ENCODE measurements at places on chromosomes 3 and 15.
A peak's percentile ranks its signal among the peaks of the same experiment; 100 is the strongest.

DNA sequence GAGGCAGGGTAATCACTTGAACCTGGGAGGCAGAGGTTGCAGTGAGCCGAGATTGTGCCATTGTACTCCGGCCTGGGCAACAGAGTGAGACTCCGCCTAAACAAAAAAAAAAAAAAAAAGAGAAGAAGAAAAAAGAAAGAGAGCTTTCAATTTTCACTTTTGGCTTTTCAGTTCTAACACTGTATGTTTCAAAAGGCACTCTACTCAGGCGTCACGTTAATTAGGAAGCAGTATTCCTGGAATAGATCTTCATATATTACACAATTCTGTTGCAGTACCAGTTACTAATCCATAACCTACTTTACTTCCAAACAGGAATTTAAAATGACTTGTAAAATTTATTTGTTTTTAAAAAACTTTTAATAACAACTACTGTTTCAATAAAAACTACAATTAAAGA lies 131.7 kb upstream of the PLXND1 start:
- no peaks in the 10 kb centered on the region for H3K27me3 ChIP-seq
- no peak overlapping the region for H3K27ac ChIP-seq
- H3K36me3 ChIP-seq: no peaks in the 10 kb centered on the region
- no peaks in the 10 kb centered on the region for H3K4me1 ChIP-seq
- no peak overlapping the region for H3K4me3 ChIP-seq

- H3K4me3 ChIP-seq: no peak overlapping the region
- DNase-seq: no peak
- peak overlapping the region; percentile 74 for H3K27ac ChIP-seq
These were observed 80.6 kb upstream of the CHD2 start for GRCh38 chr15:92819278-92820235.

DNA sequence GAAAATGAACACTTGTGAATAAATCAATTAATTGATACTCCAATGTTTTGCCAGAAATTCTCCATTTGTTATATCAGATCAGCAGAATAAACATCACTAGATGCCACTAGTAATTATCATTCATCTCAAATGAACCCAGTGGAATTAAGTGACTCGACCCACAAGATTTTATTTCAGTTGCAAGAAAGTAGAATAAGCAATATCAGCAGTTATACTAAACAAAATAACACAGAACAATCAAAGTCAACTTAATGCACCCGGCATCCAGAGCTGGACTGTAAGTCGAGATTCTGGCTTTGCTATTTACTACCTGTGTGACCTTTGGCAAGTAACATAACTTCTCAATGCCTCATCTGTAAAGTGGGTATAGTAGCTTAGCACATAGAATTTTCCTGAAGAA lies 256.5 kb downstream of the MEIS2 start:
- no peak overlapping the region for H3K27ac ChIP-seq
- no peak for DNase-seq
- no peak overlapping the region for H3K4me3 ChIP-seq
- H3K36me3 ChIP-seq: no peaks in the 10 kb centered on the region
- H3K4me1 ChIP-seq: no peaks in the 10 kb centered on the region

- no peaks in the 10 kb centered on the region for H3K4me1 ChIP-seq
- no peak overlapping the region for H3K27ac ChIP-seq
- H3K4me3 ChIP-seq: no peak overlapping the region
- DNase-seq: no peak
- no peaks in the 10 kb centered on the region for H3K27me3 ChIP-seq
These were observed 16.0 kb downstream of the HACD2 start for GRCh38 chr3:123568875-123569274.

GRCh38 chr3:189982321-189982945 lies 138.3 kb downstream of the P3H2 start:
- H3K4me1 ChIP-seq: no peaks in the 10 kb centered on the region
- H3K27me3 ChIP-seq: no peaks in the 10 kb centered on the region
- no peak overlapping the region for H3K27ac ChIP-seq
- DNase-seq: no peak
- H3K4me3 ChIP-seq: no peak overlapping the region

GRCh38 chr3:97896129-97896528 lies 74.3 kb downstream of the CRYBG3 start:
- H3K27me3 ChIP-seq: no peaks in the 10 kb centered on the region
- H3K4me1 ChIP-seq: no peaks in the 10 kb centered on the region
- DNase-seq: no peak
- no peak overlapping the region for H3K4me3 ChIP-seq
- H3K36me3 ChIP-seq: no peaks in the 10 kb centered on the region

DNA sequence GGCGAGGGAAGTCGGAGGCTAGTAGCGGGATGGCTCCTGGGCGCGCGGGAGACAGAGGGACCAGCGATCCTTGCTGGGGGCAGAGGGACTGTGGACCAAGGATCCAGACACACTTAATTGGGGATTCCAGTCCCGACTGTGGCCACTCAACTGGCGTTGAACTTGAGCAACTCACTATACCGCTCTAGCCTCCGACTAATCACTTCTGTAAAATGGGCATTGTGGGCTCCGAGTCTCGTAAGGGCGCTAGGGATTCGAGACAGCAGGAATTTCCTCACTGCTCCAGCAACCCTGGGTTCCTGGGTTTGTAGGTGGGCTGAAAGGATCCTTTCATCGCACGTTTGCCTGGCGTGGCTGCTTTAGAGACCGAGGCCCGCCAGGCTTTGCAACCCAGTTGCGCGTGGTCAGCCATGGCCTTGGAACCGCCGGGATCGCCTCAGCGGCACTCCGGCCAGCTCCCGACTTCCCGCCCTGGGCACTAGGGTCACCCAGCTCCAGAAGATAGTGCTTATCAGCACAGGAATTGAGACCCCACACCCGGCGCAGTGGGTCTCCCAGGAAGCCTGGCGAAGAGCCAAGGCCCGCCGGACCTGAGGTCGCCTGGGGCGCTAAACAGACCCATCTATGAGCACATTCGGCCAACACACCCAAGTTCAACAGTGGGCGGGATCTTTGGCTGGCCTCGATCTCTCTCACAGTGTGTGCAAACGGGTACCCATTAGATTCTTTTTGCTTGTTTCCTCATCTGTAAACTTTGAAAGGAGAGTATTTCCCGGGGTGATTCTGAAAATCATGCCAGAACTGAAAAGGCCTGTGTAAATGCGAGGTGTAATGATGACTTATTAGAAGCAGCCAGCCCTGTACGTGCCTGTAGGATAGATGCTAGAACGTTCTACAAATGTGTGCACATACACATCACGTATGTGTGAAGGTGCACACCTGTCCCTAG lies 9.9 kb downstream of the FOXL2 start:
- no peaks in the 10 kb centered on the region for H3K36me3 ChIP-seq
- peaks cover 89% of the 10 kb centered on the region for H3K27me3 ChIP-seq
- peaks cover 21% of the 10 kb centered on the region for H3K4me1 ChIP-seq
- DNase-seq: no peak
- no peak overlapping the region for H3K27ac ChIP-seq

DNA sequence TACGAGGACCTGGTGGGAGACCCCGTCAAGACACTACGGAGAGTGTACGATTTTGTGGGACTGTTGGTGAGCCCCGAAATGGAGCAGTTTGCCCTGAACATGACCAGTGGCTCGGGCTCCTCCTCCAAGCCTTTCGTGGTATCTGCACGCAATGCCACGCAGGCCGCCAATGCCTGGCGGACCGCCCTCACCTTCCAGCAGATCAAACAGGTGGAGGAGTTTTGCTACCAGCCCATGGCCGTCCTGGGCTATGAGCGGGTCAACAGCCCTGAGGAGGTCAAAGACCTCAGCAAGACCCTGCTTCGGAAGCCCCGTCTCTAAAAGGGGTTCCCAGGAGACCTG lies 2.5 kb downstream of the CHST2 start:
- no peak overlapping the region for H3K27ac ChIP-seq
- H3K4me1 ChIP-seq: peaks cover 24% of the 10 kb centered on the region
- H3K27me3 ChIP-seq: no peaks in the 10 kb centered on the region
- no peak for DNase-seq
- H3K36me3 ChIP-seq: peaks cover 21% of the 10 kb centered on the region

DNA sequence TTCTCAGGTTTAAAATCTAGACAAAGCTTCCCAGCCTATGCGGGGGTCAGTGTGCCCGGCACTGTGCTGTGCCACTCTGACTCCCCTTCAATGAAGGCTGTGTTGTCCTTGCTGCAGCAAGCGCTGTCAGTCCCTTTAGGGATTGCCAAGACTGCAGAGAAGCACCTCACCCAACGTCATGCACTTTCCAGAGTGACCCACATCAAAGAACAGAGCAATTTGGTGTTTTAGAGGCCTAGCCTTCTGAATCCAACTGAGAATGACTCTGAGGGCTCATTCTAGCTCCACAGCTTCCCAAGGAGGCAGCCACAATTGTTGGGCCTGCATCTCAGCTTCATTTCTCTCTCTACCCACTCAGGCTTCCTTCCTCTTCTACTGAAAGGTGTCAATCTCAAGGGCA lies 26.4 kb downstream of the SLC9A9 start:
- H3K4me1 ChIP-seq: peaks cover 6% of the 10 kb centered on the region
- no peak for DNase-seq
- H3K36me3 ChIP-seq: no peaks in the 10 kb centered on the region
- no peak overlapping the region for H3K4me3 ChIP-seq

Data from neuronal stem cell (in vitro differentiated cells).